DND-41 (cell line): ENCODE measurements at places on chromosomes 2 and 18.

- no peaks in the 10 kb centered on the region for H3K4me1 ChIP-seq
- H3K36me3 ChIP-seq: no peaks in the 10 kb centered on the region
- no peak overlapping the region for H3K27ac ChIP-seq
- no peaks in the 10 kb centered on the region for H3K27me3 ChIP-seq
Measured at GRCh38 chr2:128552806-128553551, 234.3 kb upstream of the HS6ST1 start.

DNA sequence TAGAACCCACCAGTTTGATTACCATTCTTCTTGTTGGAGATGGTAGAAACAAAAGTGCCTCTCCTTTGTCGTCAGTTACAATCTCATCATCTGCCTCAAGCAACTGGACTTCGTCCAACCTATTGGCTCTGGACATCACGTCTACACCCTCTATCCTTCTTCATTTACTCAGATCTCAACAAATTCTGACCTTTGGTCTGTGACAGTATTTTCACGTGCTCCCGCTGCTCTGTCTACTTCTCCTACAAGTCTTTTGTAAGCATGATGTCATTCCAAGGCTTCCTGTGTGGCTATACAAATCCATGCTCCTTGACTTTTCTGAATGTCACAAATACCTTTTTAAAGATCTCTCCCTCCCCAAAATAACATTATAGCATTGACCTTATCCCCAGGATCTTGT is 43.0 kb upstream of the PID1 start:
- no peaks in the 10 kb centered on the region for H3K27me3 ChIP-seq
- H3K4me1 ChIP-seq: no peaks in the 10 kb centered on the region
- DNase-seq: no peak
- no peaks in the 10 kb centered on the region for H3K36me3 ChIP-seq
- no peak overlapping the region for H3K4me3 ChIP-seq

DNA sequence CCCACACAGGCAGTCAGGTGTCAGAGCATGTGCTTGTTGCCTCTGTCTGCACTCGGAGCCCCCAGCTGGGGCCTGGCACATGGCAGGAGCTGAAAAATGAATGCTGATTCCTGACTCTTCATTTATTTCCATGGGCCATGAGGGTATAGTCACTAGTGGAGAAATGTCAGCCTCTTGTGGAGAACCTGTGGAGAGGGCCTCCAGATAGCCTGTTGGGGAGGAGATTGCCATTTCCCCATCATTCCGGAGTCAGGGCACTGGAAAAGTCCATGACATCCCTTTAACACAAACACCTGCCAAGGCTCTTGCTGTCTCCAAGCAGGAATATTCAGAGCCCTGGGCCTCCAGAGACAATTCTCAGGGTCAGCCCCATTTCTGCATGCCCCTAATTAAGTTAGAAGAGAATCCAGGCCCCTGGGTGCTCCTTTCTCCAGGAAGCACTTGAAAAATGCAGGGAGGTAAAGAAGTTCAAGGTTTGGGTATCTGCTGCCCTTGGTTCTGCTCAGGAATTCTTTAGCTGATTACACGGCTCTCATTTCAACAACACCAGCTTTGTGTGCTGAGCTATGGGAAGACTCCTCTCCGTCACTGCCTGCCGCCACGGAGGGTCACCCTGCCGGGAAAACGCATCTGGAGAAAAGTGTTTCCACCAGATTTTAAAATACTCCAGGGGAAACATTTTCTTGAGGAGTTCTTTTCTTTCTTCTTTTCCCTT is 311.3 kb downstream of the MYCN start:
- no peak overlapping the region for H3K4me3 ChIP-seq
- no peak overlapping the region for H3K27ac ChIP-seq
- no peak for DNase-seq
- H3K36me3 ChIP-seq: no peaks in the 10 kb centered on the region
- 0 out of 2 replicates have a peak, but pooled peaks cover under 1% of the 10 kb centered on the region for H3K4me1 ChIP-seq
- no peaks in the 10 kb centered on the region for H3K27me3 ChIP-seq

DNA sequence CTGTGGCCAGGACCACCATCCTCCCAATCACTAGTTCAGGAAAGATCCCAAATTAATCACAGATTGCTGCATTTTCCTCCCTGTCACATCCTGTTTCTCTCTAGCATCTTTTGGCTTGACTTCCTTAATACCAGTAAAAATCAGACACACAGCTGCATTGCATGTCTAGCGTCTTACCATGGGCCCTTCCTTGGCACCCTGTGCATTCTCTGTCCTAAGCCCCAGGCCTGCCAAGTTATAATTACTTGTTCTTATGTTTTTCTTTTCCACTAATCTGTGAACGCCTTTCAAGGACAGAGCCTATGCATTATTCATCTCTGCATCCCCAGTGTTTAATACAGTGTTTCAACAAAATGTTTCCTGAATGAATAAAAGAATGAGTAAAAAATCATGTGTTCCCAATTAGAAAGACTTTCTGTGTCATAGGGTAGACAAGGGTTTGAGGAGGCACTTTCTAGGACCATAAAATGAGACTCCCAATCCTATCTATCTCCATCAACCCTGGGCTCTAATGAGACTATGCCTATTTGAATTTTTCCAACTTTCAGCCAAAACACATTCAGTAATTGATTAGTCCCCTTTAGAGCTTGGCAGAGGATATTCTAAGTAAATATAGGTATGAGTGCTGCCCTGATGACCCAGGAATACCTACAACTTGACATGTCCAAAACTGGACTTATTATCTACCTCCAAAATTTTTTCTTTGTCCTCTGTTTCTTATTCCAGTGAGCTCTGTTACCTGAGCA is 10.3 kb upstream of the NT5C1B start:
- DNase-seq: no peak
- no peaks in the 10 kb centered on the region for H3K36me3 ChIP-seq
- H3K27me3 ChIP-seq: no peaks in the 10 kb centered on the region
- no peak overlapping the region for H3K4me3 ChIP-seq

GRCh38 chr18:51108330-51108729 is 78.3 kb downstream of the SMAD4 start:
- no peak overlapping the region for H3K4me3 ChIP-seq
- H3K27ac ChIP-seq: no peak overlapping the region
- H3K27me3 ChIP-seq: no peaks in the 10 kb centered on the region
- peaks cover 7% of the 10 kb centered on the region for H3K4me1 ChIP-seq
- DNase-seq: no peak
- H3K36me3 ChIP-seq: no peaks in the 10 kb centered on the region

- DNase-seq: no peak
- no peak overlapping the region for H3K27ac ChIP-seq
- no peaks in the 10 kb centered on the region for H3K36me3 ChIP-seq
- no peak overlapping the region for H3K4me3 ChIP-seq
Measured at GRCh38 chr2:27762951-27763906, 8.3 kb upstream of the MRPL33 start.

GRCh38 chr18:54119524-54120019 is 104.9 kb downstream of the MBD2 start:
- peak; percentile 10 for DNase-seq
- no peak overlapping the region for H3K4me3 ChIP-seq
- H3K27ac ChIP-seq: no peak overlapping the region
- no peaks in the 10 kb centered on the region for H3K4me1 ChIP-seq
- no peaks in the 10 kb centered on the region for H3K36me3 ChIP-seq

DNA sequence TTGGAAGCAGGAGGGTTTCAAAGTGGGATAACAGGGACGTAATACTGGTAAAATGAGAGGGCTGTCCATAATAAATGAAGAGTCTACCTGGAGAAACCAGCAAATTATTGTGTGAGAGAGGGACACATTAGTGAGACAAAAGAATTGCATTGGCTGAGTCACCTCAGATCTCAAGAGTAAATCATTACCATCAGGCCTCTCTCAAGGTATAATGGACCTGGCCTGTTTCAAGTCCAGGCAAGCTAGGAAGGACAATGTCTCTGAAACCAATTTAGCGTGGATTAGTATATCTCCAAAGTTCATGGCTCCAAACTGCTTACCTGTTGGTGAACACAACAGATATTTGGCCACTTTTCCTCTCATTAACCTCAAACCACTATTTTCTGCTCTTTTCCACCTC is 471.4 kb downstream of the CMPK2 start:
- H3K27ac ChIP-seq: no peak overlapping the region
- no peaks in the 10 kb centered on the region for H3K27me3 ChIP-seq
- no peaks in the 10 kb centered on the region for H3K36me3 ChIP-seq

DNA sequence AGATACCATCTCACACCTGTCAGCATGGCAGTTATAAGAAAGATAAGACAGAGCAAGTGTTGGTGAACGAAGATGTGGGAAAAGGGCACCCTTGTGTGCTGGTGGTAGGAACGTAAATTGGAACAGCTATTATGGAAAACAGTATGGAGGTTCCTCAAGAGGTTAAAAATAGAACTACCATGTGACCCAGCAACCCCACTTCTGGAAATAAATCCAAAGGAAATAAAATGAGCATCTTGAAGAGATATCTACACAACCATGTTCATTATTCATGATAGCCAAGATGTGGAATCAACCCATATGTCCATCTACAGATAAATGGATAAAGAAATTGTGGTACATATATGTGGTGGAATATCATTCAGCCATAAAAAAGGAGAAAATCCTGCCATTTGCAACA is 26.9 kb downstream of the NGEF start:
- peaks cover 4% of the 10 kb centered on the region for H3K27me3 ChIP-seq
- no peaks in the 10 kb centered on the region for H3K4me1 ChIP-seq
- no peak overlapping the region for H3K27ac ChIP-seq
- no peak for DNase-seq

- no peak overlapping the region for H3K27ac ChIP-seq
- no peaks in the 10 kb centered on the region for H3K4me1 ChIP-seq
- peaks cover 5% of the 10 kb centered on the region for H3K27me3 ChIP-seq
- no peak for DNase-seq
- H3K4me3 ChIP-seq: no peak overlapping the region
Measured at GRCh38 chr2:218024871-218025270, 22.1 kb upstream of the TNS1 start.

- no peak for DNase-seq
- no peak overlapping the region for H3K27ac ChIP-seq
- H3K4me1 ChIP-seq: no peaks in the 10 kb centered on the region
- no peaks in the 10 kb centered on the region for H3K27me3 ChIP-seq
- H3K4me3 ChIP-seq: no peak overlapping the region
Measured at GRCh38 chr2:20618468-20618885, 32.4 kb downstream of the HS1BP3 start.

GRCh38 chr18:57869221-57869620 is 66.1 kb upstream of the ATP8B1 start:
- H3K27ac ChIP-seq: no peak overlapping the region
- no peaks in the 10 kb centered on the region for H3K36me3 ChIP-seq
- no peak for DNase-seq
- no peak overlapping the region for H3K4me3 ChIP-seq
- no peaks in the 10 kb centered on the region for H3K4me1 ChIP-seq
- no peaks in the 10 kb centered on the region for H3K27me3 ChIP-seq

GRCh38 chr2:25480561-25480960 is 138.8 kb upstream of the DNMT3A start:
- no peak for DNase-seq
- no peaks in the 10 kb centered on the region for H3K27me3 ChIP-seq
- H3K4me3 ChIP-seq: no peak overlapping the region
- H3K27ac ChIP-seq: no peak overlapping the region

GRCh38 chr18:52046842-52047241 is 293.2 kb upstream of the DCC start:
- no peaks in the 10 kb centered on the region for H3K36me3 ChIP-seq
- H3K4me1 ChIP-seq: no peaks in the 10 kb centered on the region
- no peak overlapping the region for H3K4me3 ChIP-seq
- no peak overlapping the region for H3K27ac ChIP-seq

- peak overlapping the region; percentile 53; the same call in 1 of the 2 replicates for H3K27ac ChIP-seq
- no peak overlapping the region for H3K4me3 ChIP-seq
- no peaks in the 10 kb centered on the region for H3K27me3 ChIP-seq
- DNase-seq: no peak
Measured at GRCh38 chr2:74026687-74027241, 42.1 kb downstream of the TET3 start.

GRCh38 chr2:18552351-18553077 is 7.9 kb downstream of the RDH14 start:
- no peak overlapping the region for H3K4me3 ChIP-seq
- no peak for DNase-seq
- H3K4me1 ChIP-seq: no peaks in the 10 kb centered on the region
- no peak overlapping the region for H3K27ac ChIP-seq

DNA sequence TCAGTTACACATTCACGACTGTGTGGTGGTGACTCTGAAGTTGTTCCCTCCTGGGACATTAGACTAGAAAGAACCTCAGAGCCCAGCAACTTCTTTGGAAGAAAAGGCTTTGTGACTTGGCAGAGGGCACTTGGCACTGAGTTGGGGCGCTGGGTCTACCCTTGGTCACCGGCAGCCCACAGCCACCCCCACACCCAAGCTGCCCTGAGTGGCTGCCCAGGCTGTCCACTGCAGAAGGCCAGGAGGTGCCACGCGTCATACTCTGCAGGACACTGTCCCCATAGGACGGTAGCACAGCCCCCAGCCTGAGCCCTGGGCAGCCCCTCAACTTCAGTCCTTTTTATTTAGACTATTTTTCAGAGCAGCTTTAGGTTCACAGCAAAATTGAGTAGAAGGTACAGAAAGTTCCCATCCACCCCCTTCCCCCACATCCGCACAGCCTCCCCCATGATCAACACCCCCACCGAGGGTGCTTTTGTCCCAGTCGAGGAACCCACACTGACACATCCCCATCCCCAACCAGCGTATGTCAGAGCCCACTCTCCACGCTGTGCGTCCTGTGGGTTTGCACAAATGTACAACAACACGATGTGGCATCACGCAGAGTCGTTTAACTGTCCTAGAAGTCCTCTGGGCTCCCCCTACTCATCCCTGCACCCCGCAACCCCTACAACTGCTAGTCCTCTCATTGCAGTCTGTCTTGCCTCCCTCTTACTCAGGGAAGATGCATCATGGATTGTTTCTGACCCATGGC is 1.1 kb downstream of the PRLH start:
- no peak overlapping the region for H3K4me3 ChIP-seq
- no peak overlapping the region for H3K27ac ChIP-seq
- H3K36me3 ChIP-seq: no peaks in the 10 kb centered on the region
- DNase-seq: no peak
- H3K27me3 ChIP-seq: no peaks in the 10 kb centered on the region

DNA sequence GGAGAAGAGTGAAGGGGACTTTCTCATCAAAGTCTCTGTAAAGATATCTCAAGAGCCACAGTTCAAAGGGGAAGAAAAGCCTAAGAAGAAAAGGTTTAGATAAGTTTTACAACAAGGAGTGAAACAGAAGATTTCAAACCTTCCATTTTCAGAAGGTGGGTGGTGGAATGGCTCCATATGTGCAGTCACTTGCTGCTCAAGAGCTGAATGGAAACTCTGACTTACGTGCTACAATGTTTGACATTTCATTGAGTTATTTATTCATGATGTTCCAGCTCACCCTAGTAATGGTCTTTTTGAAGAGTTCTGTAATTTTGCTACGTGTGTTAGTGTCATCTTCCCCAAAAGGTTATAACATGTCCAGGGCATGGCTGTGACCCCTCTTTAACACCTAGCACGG is 21.7 kb downstream of the LCT start:
- no peaks in the 10 kb centered on the region for H3K36me3 ChIP-seq
- no peak for DNase-seq
- no peak overlapping the region for H3K4me3 ChIP-seq
- no peak overlapping the region for H3K27ac ChIP-seq
